ENCODE measurements at places on chromosomes 12 and 14.
A peak's percentile ranks its signal among the peaks of the same experiment; 100 is the strongest.

DNA sequence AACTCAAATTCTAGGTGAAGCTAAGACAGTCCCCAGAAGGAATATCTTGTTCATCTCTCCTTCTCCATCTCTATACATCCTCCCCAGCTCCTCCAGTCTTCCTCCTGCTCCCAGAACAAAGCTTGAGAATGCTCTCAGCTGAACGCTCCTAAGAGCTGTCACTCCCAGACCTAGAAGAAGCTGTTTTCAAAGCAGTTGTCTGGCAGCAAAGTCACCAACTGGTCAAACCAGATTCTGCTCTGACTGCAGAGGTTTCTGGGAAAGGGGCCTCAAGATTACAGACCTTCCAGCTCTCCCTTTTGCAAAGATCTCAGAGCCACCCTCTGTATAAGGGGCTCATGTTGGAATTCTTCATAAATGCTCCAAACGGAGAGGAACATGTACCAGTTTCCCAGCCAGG is 9.6 kb upstream of the HSPB8 start:
- DNase-seq = no peak

DNA sequence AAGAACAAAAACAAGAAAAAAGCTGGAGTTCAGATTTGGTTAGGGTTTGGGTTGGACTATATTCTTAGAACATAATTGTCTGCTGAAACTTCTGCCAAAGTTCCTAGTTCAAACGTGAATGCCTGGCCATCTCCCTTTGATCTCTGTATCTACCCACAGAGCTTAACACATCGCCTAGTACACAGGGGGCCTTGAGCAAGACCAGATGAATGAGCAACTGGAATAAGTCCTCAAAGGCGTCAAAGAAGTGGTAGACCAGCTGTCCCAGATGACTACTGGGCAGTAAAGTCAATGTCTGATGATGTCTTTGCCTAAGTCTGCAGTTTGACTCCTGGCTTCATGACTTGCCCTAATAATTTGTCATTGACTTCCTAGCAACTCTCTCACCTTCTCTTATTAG is 13.9 kb upstream of the STAB2 start:
- DNase-seq = no peak

GRCh38 chr12:83848702-83849101 is 1063.9 kb downstream of the SLC6A15 start:
- no peak for DNase-seq

DNA sequence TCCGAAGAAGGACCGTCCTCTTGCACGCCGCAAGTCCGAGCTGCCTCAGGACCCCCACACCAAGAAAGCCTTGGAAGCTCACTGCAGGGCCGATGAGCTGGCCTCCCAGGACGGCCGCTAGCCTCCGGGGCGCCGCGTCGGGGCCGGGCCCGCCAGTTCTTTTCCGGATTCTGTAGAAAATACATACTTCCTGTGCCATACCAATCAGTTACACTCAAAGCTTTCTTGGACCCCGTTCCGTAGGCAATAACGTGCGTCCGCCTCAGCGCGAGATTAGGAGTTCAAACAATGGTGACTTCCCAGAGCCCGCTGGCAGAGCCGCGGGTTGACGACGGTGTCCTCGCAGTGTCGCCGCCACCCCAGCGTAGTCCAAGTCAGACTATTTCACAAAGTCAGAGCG is 39.2 kb upstream of the DYNC1H1 start:
- no peak for DNase-seq

DNA sequence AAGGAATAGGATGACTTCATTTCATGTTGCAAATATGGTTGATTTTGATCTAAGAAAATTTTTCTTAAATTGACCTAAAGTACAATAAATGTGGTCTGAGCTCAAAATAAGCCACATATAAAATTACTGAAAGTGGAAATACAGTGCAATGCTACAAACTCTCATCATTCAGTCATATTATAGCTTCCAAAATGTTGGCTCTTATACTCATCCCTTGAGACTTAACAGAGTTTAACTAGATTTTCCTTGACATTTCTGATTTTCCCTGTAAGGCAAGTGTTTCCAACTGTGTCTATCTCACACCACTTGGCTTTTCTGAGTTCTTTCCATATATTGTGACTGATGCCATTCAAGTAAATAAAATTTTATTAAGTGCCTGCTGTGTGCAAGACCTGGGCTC is 123.7 kb upstream of the NTF3 start:
- no peak for DNase-seq

DNA sequence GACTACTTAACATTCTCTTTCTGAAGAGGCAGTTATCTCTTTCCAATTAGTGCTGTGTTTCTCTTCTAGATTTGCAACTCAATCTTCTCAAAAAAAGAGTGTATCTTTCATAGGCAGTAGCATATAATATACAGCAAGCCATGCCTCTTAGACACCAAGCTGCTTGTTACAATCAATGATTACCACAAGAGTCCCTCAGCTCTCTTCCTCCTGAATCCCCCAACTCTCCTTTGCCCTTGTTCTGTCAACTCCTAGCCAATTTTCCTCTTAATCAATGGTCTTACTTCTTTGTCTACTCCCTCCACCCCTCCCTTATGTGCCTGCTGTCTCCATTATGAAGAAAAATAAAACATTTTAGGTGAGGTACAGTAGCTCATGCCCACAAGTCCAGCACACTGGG is 2.6 kb downstream of the TMTC1 start:
- DNase-seq = no peak

GRCh38 chr12:2075508-2076195 is 22.9 kb downstream of the CACNA1C start:
- no peak for DNase-seq

DNA sequence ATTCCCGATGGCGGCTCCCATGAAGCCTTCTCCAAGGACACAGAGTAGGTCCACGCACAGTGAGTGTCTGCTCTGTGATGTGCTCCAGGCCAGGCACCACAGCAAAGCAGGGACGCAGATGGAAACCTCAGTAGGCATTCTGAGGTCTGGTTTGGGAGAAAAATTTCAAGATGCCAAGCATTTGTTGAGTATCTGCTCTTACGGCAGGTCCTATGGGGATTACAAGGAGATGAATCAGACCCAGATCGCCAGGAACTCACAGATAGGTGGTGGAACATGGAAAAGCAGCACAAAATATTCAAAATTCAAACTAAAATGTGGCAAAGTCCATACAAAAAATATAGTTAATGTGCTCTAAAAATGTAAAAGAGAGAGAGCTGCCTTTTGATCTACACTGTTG is 684.9 kb upstream of the TMEM132C start:
- no peak for DNase-seq

DNA sequence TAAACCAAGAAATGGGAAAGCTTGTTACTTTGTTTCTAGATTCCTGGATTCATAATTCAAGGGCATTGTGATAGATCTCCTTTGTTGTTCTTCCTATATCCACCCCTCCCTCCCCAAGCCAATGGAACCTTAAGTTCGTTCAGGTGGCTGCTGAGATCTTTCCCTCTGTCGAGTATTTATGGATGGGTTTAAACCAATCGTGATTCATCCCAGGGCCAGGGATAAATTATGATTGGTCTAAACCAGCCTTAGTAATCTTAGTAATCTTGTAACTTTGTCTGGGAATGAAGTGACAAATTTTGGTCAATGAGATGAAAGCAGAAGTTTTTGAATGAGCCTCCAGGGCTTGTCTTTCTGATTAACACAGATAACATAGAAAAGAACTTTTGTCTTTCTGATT is 56.1 kb upstream of the PCED1B start:
- DNase-seq = no peak

GRCh38 chr14:60654334-60654821 is 5.1 kb upstream of the SIX1 start:
- peak; percentile 89 for DNase-seq

- DNase-seq = peak; percentile 27
These were observed 22.7 kb upstream of the PRICKLE1 start for GRCh38 chr12:42612231-42612613.

DNA sequence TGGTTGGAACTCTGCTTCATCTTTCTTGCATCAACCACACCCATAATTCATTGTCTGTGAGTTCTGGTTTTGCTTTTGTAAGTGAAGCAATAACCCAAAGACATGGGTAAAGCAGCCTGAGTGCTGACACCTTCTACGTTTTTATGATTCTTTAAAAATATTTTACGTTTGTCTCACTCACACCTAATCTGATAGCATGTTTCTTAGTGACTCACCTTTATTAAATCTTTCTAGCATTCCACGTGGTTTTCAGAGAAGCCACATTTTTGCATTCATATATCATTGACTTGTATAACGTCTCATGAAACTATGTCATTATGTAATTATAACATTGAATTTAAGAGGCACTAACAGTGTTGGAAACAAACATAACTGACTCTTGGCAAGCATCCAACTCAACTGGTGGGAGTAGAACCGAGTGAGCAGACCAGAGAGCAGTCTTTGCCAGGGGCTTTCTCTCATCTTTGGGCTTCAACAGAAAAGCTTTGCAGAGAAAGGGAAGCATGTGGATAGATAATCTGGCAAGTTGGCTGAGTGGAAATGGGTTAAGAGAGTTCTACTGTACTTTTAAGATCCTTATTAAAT is 118.8 kb downstream of the TPH2 start:
- DNase-seq = peak; percentile 44

DNA sequence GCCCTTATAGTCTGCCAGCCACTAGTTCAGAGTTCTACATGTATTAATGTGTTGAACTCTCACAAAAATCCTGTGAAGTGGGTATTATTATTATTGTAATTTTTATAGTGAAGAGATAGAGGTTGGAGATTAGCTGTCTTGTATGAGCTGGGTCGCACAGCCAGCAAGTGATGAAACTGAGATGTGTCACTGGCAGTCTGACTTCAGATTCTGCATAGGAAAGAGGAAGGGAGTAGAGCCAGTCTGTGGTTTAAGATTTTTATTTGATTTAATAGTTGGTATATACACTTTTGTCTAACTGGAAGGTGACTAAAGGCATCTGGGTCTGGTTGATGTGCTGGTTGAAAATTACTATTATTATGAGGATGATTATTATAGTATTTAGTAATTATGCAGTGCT is 5.8 kb upstream of the FRS2 start:
- DNase-seq = no peak

GRCh38 chr14:77181603-77182437 is at the start of gene TMEM63C:
TSS of gene TMEM63C (plus strand) at chr14:77181798. CDS start at chr14:77218814, 37,016 bp downstream.
- no peak for DNase-seq

DNA sequence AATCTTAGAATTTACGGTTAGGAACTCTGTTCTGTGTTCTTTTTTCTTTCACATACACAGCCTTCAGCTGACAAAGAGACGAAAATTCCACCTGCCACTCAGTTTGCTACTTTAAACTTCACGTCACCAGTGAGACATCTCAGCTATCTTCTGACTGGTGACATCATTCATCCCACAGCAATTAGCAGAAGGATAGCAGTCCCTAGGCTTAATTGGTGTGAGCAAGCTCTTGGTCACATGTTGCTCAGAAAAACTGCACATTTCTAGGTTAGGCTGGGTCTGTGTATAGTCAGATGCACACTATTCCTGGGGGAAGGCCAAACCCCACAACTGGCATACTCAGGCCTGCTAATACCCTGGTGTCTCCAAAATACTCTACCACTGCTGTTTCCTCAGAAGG is 23.9 kb downstream of the SLC7A7 start:
- peak; percentile 53 for DNase-seq

- peak; percentile 90 for DNase-seq
These were observed 1.0 kb downstream of the ELK3 start for GRCh38 chr12:96194971-96195844.

- DNase-seq = no peak
These were observed 101.5 kb downstream of the SMOC1 start for GRCh38 chr14:69980457-69981425.

- no peak for DNase-seq
These were observed 30.3 kb downstream of the PITPNM2 start for GRCh38 chr12:123120452-123121166.

DNA sequence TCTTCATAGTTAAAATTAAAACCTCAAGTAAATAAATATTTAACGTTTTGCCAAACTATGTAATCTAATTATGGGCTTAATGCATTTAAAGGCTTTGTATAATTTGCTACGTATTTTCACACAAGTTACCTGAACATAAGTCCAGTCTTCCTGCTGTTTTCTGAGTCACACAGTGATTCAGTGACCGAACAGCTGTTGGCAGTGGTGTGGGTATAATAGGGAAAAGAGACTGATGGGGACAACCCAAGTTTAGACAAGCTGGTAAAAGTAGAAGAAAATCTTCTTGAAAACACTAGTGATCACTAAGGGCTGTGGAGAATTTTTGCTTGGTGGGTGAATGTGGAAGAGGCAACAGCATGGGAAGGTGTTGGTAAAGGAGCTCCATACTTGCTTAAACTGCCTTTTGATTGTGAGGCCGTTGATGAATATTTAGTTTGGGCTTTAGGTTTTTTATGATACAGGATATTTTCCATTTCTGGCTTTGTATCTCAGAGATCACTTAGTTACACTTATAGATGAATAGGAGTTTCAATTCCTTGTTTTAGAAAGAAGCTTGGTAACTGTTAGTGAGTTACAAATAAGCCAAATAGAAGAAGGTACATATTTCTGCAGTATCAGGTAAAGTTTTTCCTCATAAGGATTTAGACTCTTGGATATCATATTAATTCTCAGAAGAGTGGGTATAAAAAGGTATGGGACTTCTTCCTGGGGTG is 23.9 kb downstream of the LRRK2 start:
- no peak for DNase-seq

DNA sequence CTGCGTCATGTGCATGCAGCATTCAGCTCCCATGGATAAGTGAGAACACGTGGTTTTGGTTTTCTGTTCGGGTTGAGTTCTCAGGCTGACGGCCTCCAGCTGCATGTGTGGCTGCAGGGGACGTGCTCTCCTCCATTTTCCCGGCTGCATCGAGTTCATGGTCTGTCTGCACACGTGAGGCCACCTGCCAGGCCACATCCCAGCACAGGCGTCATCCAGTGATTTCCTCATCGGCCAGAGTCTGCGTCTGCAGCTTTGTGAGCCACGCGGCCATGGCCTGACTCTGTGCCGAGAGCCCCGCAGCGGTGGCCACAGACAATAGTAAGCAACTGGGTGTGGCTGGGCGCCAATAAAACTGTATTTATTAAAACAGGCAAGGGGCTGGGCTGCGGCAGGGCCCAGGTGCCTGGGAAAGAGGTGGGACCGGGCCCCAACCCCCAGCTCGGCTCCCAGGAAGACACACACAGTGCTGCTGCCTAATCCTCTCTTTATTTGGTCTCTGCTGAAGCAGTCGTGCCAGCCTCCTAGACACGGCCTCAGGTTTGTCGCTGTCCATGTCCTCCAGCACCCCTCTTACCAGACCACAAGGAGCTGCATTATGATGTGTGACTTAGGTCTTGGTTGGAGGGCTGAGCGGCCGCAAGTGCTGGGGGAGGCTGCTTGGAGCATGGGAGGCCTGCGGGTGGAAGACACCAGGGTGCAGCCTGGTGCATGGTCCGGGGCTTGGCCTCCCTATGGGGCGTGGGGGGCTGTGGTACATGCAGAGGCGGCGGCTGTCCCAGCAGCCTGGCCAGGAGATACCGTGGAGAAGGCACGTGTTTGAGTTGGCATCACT is 52.0 kb downstream of the NOC4L start:
- no peak for DNase-seq

All from fibroblast of skin of right quadriceps (primary cell).